COLO829 (cell line): ENCODE measurements at places on chromosomes 5 and 9.
A peak's percentile ranks its signal among the peaks of the same experiment; 100 is the strongest.

- no peak for DNase-seq
Observed at GRCh38 chr5:89090037-89090436, 207.1 kb upstream of the MEF2C start.

- no peak for DNase-seq
Observed at GRCh38 chr5:171450423-171451331, 31.2 kb downstream of the FGF18 start.

GRCh38 chr5:65037831-65038815, 269.4 kb downstream of the CWC27 start:
- DNase-seq: no peak

- no peak for DNase-seq
Observed at GRCh38 chr5:33462456-33462855, 21.7 kb downstream of the TARS1 start.

- DNase-seq: no peak
Observed at GRCh38 chr5:138469540-138470321, 4.5 kb downstream of the EGR1 start.

GRCh38 chr5:142900927-142901326, 130.8 kb downstream of the ARHGAP26 start:
- no peak for DNase-seq

GRCh38 chr9:1881708-1882295, 133.3 kb upstream of the SMARCA2 start:
- no peak for DNase-seq

GRCh38 chr5:178632285-178632684, 5.4 kb upstream of the CLK4 start:
- no peak for DNase-seq

DNA sequence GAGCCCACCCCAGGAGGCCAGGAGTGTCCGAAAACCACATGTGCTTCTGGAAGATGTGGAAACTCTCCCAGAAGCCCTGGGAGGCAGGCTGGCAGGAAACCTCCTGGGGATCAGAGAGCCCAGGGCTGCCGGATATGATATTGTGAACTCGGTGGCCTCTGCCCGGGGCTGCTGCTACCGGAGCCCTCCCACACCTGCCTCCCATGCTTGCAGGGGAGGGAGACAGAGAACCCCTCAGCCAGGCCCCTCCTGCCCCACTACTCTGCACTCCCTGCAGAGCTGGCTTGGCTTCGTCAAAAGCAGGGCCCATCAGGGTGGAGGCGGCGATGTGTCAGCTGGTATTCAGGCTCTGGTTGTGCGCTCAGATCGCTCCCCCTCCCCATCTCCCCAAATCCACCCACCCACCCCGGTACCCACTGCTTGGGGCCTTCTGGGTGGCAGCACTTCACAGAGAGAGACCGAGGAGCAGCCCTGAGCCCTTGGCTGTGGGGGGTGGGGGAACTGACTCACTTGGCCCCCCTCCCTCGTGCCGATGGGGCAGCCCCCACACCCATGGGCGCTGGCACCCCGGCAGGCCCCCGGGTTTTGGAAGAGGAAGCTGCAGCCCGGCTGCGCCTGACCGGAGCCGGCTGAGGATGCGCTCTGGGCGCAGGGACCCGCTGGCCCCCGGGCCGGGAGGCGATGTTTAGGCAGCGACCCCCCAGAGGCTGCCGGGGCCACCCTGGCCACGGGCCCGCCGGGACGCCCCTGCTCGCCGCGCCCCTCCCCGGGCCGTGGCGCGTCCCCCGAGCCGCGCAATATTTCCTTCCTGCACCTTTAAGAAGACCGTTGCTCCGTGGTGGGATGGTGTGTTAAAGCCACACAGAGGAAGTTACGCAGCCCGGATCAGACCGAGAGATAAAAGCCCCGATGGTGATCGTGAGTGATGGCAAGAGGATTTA, 786 bp upstream of the NTNG2 start:
- peak; percentile 45 for DNase-seq

DNA sequence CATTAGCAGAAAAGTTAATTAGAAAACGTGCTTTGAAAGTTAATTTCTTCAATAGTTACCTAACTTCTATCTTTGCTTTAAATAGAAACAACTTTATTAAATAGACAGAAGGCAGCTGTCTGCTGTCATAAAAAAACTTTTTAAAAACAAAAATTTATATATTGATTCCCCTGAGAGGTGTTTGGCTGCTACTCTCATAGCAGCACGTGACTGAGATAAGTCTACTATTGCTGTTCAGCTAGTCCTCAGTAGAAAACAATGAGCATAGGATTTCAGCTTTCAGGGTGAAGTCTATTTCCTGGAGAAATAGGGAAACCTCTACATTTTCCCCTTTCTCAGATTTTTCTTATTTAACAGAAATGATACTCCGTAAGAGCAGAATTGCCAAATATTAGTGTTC, 135.0 kb upstream of the FBN2 start:
- DNase-seq: no peak

DNA sequence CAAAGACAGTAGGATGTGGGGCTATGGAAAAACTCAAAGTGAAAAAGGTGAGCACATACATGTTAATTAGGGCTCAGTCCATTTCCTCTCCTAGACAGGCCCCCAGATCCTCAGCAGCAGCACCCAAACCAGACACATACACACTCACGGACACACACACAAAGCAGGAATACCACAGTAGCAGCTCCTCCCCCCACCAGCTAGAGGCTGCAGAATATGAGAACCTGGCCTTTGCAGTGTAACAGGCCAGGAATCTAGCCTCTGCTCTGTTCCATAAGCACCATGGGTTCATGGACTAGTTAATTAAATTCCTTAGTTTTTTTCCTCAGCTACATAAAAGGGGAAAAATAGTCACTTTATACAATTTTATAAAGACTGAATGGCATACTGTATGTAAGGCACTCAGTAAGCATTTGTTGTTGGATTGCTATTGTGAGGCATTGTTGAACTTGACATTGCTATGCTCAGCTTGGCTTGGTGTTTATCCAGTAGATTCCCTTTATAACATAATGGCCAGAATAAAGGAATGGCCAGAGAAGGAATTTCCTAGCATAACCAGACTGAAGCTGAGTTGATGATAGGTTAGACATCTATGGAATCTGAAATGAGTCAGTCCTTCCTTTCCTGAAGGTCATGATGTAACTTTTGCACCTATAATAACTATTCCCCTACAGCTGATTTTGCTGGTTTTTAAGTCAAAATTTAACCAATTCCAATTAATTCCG, 186.8 kb downstream of the SEMA5A start:
- DNase-seq: no peak

GRCh38 chr9:38180656-38181055, 111.6 kb upstream of the SHB start:
- DNase-seq: no peak

GRCh38 chr5:27403243-27403882, 365.0 kb upstream of the CDH9 start:
- peak; percentile 10 for DNase-seq
